ENCODE measurements at places on chromosomes 13 and 19. TPM values are rescaled to one million over a fixed set of nuclear protein-coding genes. Genes with fewer than 3 reads are reported as not detected.
A peak's percentile ranks its signal among the peaks of the same experiment; 100 is the strongest.

HSH2D gene
- not detected for total RNA-seq

SNAPC2 gene
- total RNA-seq = 24.1 TPM

NLRP5 gene
- total RNA-seq = not detected

FGF14 gene
- not detected for total RNA-seq

KLHL26 gene
- total RNA-seq = 8.9 TPM

SPTBN4 gene
- 0.63 TPM for total RNA-seq

DNA sequence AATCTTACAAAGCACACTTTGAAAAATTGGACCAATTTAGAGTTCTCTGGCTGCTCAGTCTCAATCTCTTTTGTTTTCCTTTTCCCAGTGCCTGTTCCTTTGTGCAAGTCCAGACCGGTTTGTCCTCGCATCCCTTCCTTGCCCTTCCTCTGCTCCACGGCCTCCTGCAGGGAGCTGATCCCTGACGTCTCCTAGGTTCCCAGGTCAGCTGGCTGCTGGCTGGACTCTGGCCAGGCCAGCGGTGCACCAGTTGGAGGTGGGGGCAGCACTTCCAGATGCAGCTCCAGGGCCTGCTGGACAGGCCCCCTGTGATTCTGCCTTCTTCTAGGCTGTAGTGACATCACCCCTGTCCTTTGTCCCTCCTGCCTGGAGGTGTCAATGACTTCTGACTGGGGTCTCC lies 44.0 kb upstream of the KPNA3 start:
- peak; percentile 74 for DNase-seq

DNA sequence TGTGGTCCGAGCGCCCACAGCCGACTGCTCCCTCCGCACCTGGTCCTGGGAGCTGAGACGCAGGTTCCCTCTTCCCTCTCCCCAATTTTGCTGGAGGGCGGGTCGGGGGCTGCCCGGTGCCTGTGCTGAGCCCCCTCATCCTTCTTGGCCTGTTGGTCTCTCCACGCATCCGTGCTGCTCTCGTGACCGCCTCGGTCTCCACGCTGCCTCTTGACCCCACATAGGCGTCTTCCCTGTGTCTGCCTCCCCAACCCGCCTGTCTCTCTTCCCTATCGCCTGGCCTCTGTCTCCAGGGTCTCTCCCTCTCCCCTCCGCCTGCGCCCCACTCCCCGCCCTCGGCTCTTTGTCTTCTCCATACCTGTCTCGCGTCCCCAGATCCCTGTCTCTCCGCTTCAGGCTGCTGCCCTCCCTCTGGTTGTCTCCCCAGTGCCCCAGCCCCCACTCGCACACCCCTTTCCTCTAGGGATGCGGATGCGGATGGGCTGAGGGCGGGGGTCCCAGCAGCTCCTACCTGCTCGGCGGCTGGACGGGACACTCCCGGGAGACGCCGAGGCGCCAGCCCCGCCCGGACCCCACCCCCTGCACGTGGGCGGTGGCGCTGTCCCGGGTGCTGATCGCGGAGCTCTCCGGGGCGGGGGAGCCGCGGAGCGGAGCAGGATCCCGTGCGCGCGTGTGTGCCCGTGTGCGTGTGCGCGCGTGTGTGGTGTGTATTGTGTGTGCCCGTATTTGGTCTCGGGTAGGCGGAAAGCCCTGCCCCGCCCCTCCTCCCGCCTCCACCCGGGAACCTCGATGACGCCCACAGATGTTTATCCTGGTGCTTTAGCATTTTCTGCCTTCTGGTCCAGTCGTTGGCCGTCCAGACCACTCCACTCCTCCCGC lies at the start of gene SYT5:
TSS of gene SYT5 (minus strand) at position 684 of the 879 bp plus-strand sequence. CDS start 1,248 bp downstream, outside the sequence.
- DNase-seq = peak; percentile 51

- DNase-seq = no peak
Measured at GRCh38 chr19:29271341-29271740, 58.4 kb upstream of the UQCRFS1 start.

DNA sequence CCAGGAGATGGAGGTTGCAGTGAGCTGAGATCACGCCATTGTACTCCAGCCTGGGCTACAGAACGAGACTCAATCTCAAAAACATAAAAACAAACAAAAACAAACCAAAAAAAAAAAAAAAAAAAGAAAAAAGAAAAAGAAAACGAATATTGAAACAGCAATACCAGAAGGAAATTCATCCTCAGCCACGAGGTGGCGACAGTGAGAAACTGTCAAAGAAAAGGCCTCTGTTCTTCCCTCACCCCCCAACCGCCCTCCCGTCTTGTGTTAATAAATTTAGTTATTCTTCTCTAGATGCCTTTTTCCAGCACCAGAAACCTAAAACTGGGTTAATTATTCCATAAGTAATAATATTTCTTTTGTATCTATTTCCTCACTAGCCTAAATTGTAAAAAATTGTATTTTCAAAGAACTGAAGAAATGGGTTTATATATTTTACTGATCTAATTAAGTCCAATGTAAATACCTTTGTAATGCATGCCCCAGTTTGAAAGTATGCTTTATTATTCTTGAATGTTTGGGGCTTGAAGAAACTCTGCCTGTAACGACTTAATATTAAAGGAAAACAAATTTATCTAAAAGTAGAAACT lies 38.6 kb downstream of the LIG4 start:
- DNase-seq = peak; percentile 40

DNA sequence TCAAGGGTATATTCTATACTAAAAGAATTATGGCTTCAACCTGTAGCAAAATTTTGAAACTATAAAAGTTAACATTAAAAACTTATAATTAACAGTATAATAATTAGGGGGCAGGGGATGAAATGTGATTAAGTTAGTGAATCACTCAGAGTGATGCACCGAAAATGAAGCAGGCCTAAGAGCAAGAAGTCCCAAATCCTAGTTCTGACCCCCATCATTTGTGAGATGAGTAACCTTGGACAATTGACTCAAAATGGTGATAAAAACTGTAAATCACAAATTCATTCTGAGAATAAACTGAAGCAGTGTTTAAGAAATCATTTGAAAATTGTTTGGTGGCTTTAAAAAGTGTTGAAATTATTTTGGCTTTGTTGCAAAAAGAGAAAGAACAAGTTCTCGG lies 56.8 kb downstream of the KLF12 start:
- DNase-seq = no peak

DNA sequence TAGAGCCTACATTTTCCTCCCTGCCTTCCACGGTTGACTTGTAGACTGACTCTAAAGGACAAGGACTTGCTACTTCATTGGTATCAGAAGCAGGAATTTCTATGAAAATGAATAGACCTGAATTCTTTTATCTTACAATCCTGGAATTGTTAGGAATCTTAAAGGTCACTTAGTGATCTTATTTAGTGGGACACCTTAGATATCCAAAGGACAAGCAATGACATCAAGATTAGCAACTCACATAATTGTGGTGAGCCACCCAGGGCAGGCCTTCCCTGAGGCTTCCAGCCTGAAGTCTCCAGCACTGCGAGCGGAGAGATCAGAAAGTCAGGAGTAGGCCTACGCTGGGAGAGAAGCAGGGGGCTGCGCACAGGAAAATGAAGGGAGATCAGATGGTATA lies 37.8 kb downstream of the KLF5 start:
- no peak for DNase-seq

- DNase-seq = no peak
Measured at GRCh38 chr13:110436276-110436675, 125.2 kb downstream of the RAB20 start.

GRCh38 chr13:94329754-94330551 lies 149.5 kb downstream of the DCT start:
- peak; percentile 96 for DNase-seq

DNA sequence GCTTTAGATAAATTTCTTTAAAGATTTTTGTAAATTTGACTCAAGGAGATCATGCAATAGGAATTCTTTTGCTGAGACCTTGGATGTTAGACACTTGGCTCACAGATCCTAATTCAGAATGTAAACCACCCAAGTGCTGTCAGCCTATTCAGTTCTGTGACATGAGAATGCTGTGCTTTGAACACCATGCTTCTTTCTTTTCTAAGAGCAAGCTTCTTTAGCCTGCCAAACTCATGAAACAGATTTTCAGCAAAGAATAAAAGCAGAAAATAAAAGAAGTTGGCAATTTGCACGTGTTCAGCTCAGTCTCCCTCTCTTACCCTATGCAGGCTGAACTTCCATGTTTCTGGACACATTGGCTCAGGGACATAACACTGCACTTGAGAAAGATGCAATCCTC lies 845.8 kb downstream of the UQCRFS1 start:
- DNase-seq = no peak

DNA sequence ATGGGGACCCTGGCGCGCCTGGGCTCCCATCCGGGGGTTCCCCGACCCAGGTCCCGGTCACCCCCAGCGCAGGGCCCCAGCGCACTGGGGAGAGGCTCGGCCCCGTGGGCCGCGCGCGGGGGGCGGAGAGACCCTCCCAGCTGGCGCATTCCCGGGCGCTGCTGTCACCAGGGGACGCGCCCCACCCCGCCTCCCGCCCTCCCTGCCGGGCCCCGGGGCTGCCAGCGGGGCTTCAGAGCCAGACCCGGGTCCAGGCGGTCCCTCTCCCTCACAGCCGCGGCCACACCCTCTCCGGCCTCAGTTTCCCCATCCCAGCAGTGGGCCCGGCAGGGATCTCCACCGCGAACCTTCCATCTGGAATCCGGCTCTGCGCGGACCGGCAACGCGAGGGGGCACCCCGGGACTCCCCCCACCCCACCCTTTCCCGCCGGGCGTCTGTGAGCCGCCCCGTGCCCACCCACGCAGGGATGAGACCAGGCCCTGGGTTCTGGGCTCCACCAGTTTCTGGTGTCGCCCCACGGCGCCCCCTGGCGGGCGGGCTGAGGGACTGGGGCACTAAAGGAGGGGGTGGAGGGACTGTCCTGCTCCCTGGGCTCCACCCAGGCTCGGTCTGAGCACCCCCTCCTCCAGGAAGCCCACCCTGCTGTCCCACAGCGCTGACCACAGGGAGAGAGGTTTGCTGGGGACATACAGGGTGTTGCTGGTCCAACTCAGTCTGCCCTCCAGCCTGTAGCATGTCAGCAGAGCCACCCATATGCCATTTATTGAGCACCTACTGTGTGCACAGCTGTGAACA lies 878 bp upstream of the ADAMTSL5 start:
- peak; percentile 62 for DNase-seq

GRCh38 chr19:48755084-48755641 lies at the start of gene FGF21:
Gene FGF21, plus strand, starts transcription at chr19:48755524. Its CDS starts 713 bp downstream, at chr19:48756237.
- peak; percentile 74 for DNase-seq

DNA sequence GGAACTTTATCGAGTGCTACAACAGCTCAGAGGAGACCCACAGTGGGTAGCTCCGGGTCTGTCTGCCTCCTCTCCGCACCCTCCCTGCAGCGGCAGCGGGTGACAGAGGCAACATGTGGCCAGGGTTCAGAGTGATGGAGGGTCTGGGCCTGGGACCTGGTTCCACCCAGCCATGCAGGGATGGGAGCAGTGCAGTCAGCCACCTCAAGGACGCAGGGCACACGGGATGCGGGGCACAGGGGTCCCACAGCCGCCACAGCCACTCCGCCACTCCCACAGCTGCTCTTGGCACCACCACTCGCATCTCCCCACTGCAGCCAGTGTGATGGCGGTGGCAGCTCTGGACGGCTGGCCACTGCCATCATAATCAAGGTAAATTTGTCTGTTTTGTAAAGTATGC lies 892.9 kb downstream of the OLFM4 start:
- no peak for DNase-seq

DNA sequence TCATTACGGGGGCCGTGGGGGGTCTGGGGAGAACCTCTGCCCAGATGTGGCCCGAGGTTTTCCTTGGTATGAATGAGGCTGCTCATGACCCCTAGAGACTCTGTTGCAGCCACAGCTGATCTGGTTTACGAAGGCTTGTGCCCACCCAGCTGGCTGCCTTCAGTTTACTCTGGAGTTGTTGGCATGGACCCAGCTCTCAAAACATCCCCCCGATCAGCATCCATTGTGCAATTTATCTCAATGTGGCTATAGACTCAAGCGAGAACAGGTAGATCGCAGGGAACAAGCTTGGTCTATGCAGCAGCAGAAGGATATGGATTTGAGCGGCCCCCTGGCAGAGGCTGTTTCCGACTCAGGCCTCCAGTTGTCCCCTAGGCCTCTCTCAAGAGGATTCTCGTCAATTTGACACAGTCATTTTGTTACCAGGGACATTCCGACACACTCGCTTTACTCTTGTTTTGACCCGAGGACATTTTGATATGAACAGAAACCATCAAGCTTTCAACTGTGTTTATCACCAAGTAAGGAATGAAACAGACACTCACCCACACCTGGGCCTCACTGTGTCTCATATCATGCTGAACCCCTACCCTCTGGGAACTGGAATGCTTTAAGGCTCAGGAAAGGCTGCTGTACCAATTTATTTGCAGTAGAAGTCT lies 161.5 kb downstream of the KATNAL1 start:
- no peak for DNase-seq

GRCh38 chr19:1360818-1361461 lies 22.8 kb upstream of the NDUFS7 start:
- DNase-seq = peak; percentile 60

- no peak for DNase-seq
Measured at GRCh38 chr13:62280590-62280989, 864.9 kb upstream of the PCDH20 start.

DNA sequence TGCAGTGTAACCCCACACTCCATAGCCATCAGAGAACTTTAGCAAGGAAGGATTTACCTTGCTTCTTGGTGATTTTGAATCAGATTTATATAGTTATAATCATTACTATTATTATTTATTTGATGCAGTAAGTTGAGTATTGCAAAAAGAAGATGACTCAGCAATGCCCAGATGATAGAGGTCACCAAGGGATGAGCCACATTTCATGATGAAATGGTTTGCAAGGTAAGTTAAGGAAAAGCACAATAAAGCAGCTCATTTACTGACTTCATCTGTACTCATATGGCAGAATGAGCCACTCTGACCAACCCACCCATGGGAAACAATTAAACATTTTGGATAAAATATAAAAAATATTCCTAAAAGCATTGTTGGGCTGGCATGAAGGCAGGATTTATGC lies 59.1 kb downstream of the AKAP11 start:
- no peak for DNase-seq

- DNase-seq = no peak
Measured at GRCh38 chr19:52474351-52475127, 21.2 kb downstream of the ZNF578 start.

DNA sequence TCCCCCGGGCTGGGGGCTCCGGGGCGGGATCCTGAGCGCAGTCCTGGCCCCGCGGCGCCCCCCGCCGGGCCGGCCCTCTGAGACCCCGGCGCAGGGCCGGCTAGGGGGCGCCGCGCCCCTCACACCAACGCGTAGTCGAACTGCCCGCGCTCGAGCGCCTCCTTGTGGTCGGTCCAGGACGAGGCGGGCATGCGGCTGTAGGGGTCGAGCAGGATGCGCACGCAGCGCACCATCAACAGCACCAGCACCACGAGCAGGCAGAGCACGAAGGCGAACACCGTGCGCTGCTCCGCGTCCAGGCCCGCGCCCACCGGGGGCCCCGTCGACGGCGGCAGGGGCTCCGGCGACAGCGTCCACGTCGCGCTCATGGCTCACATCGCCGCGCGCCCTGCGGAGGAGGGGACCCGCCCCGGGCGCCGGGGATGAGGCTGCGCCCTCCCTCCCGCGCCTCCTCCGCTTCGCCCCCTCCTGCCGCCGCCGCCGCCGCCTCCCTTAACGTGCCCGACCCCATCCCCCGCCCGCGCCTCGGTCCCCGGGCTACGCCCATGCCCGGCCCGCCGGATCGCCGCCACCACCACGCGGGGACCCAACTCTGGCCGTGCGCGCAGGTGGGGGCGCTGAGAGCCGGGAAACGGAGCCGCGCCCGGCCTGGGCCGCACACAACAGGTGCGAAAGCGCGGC lies 624 bp downstream of the CTXN1 start:
- peak; percentile 58 for DNase-seq

- DNase-seq = no peak
Measured at GRCh38 chr13:106473154-106473553, 62.3 kb downstream of the EFNB2 start.

GRCh38 chr19:31597616-31598015 lies 248.4 kb upstream of the TSHZ3 start:
- DNase-seq = no peak

GRCh38 chr13:79522583-79522982 lies 41.6 kb downstream of the NDFIP2 start:
- DNase-seq = peak; percentile 38

GRCh38 chr13:99103536-99103935 lies 97.1 kb upstream of the UBAC2 start:
- no peak for DNase-seq

Measured in MCF 10A (cell line).